ENCODE measurements at places on chromosomes 3 and 15.

DNA sequence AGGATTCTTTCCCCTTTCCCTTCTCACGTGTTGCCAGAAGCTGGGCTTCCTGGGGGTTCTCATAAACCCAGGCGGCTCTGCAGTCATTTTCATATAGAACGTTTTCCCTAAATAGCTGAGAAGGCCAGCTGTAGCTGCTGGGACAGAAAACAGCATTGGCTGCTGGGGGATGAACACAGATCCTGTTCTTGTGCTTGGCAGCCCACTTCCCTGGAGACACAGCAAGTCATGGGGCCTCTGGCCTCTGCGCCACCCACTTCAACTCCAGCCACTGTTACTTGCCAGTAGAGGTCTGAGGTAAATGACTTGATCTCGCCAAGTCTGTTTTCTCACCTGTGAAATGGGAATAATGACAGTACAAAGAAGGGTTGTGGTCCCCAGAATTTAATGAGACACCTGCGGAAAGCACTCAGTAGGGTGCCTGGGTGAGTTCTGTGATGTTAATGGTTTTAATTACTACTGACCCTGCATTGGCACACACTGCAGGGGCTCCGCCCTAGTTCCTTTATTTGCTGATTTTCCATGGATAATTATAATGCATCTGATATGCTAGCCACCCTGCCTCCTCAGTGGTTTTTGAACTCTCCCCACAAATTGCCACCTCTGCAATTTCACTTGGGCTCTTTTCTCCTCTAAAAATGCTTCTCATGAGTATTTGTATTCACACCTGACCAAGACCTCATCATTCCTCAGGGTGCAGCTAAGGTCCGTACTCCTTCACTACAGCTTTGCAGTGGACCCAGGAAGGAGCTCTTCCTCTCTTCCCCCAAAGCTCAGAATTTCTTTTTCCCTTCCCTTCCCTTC is 274.7 kb downstream of the RPLP1 start:
- no peak for DNase-seq

GRCh38 chr3:20539666-20540065 is 353.7 kb upstream of the SGO1 start:
- DNase-seq, result no peak

DNA sequence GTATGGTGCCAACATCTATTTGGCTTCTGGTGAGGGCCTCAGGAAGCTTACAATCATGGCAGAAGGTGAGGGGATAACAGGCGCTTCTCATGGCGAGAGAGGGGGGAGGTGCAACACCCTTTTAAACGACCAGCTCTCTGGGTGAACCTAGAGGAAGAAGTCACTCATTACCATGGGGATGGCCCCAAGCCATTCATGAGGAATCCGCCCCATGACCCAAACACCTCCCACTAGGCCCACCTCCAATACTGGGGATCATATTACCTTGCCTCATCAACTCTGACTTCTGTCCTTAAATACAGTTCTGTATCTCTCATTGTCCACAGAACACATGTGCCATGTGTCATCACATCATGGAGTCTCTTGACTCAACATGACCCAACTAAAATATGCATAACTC is 37.5 kb upstream of the CLRN1 start:
- DNase-seq, result no peak

DNA sequence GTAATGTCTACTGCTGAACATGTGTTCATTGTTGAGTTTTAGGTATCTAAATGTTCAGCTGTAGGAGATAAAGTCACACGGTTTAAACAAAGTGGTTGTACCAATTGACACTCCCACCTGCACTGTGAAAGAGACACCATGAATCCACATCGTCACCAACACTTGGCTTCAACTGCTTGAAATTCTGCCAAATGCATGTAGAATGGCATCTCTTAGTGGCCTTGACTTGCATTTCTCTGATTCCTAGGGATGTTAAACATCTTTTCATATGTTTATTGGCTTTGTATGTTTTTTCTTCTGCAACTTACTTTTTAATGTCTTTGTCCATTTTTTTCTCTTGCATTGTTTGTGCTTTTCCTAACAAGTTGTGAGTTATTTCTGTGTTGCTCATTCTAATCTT is 43.4 kb downstream of the RPLP1 start:
- no peak for DNase-seq

DNA sequence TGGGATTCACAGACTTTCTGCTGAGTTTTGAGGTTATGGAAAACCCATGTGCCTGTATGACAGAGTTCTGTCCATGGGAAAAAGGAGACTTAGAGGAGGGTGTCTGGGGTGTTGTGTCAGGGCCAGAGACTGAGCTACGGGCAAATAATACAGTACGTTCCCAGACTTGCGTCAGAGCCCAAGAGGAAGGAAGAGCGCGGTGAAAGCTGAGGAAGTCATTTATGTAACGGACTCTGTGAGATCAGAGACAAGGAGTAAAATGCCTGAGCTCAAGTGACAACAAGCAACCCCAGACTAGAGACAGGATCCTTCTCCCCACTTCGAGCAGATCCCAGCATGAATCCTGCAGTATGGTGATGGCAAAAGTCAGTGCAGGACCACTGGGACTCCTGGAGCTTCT is 368.6 kb upstream of the MCTP2 start:
- DNase-seq, result no peak

DNA sequence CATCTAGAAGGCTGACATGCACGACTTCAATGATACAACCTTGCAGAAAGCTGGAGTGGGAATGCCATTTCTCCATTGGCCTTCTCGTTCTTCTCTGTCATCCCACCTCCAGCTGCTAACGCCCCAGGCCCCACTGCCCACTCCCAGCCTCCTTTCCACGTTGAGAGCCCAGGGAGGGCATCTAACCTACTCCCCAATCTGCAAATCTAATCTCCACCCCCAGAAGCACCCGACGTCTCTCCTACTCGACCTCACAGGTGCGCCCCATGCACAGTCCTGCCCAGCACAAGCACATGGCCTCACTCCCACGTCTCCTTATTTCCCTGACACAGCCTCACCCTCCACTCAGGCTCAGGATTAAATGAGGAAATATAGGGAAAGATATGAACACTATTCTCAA is 33.4 kb downstream of the IL12A start:
- no peak for DNase-seq

DNA sequence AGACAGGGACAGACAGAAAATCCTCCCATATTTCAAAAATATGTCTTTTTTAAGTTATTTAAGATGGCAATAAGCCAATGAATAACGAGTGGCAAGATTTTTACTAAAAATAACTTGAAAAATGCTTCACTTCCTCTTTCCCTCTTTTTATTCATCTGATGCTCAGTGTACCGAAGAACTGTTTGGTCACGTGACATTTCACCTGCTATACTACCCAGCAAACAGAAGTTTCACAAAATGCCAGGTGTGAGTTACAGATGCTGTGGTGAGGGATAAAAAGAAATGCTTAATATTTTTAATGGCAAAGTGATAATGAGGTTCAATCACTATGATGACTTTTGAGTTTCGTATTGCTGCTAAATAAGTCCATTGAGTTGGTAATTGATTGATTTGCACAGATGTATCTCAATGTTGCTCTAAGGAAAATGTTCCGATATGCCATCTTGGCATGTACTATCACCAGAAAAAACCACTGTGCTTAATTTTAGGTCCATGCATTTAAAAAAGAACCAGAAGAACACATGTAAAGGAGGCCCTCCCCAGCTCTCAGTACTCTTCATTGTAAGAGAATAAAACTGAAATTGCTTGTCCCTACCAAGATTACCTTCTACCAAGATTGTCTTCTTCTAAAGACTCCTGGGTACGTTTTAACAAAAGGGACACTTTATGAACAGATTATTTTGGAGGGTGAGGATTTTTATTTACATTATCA is 26.0 kb upstream of the SEC62 start:
- DNase-seq, result no peak

All from kidney epithelial cell (primary cell).